ENCODE measurements at places on chromosomes 5 and 9.

DNA sequence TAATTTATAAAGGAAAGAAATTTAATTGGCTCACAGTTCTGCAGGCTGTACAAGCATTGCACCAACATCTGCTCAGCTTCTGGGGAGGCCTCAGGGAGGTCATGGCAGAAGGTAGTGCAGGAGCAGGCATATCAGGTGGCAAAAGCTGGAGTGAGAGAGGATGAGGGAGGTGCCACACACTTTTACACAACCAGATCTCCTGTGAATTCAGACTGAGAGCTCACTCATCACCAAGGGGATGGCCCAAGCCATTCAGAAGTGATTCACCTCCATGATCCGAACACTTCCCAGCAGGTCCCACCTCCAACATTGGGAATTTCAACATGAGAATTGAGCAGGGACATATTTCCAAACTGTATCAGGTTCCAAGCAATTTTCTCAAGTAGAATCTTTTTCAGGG is 84.7 kb upstream of the BRINP1 start:
- DNase-seq = no peak

- DNase-seq = no peak
These were observed 16.6 kb upstream of the RALGDS start for GRCh38 chr9:133137451-133138231.

GRCh38 chr5:179763215-179763945 is 30.4 kb upstream of the LTC4S start:
- no peak for DNase-seq

GRCh38 chr5:78076351-78076750 is 218.1 kb downstream of the AP3B1 start:
- no peak for DNase-seq

All from KG1 (cell line).